ENCODE measurements at places on chromosomes 12 and 14. TPM values are rescaled to one million over a fixed set of nuclear protein-coding genes. Genes with fewer than 3 reads are reported as not detected.

DNA sequence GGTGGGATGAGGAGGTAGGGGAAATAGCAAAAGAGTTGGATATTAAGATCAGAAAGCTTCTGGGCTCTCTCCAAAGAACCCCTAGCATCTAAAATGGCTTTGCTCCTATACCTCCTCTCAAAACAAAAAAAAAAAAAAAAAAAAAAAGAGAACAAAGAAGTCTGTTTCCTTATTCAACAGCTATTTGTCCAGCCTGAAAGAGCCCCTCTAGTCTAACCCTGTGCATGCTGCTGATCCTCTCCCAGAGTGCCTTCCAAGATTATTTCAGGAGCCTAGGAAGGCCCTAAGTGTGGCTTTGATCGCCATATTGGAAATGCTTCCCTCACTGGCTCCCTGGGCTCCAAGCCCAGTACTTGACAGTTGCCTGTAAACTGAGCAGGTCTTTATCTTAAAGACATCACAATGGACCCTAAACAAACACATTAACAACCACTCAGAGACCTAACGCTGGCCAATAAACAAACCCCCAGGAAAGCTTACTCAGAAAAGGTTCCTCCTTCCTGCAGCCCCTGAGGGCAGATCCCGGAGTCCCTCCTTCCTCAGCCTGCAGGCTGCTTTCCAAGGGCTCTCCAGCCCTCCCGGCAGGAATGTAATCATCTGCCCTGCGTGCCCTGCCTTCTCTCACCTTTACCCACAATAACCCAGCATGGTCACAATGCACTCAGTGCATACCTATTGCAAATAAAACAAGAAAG, 17.4 kb upstream of the COL2A1 start:
- peak; percentile 10 for DNase-seq

DNA sequence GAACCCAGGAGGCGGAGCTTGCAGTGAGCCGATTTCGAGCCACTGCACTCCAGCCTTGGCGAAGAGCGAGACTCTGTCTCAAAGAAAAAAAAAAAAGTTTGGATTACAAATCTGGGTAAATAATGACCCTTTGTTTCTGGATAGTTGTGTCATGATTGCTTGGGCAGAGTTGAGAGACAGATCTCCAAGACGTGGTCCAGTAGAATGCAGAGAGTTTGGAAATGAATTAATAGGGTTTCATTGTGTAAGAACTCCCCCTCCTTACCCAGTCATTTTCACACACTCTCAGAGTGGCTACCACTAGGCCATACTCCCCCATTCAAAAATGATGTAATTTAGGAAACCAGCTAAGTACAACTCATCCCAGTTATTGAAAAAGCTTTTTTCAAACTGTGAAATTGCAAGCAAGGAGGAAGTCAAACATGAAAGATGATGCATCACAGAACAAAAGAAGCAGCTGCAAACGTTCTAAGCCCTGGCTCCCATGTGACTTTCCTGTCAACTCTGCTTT, 1331.9 kb downstream of the AACS start:
- DNase-seq: peak; percentile 10

DNA sequence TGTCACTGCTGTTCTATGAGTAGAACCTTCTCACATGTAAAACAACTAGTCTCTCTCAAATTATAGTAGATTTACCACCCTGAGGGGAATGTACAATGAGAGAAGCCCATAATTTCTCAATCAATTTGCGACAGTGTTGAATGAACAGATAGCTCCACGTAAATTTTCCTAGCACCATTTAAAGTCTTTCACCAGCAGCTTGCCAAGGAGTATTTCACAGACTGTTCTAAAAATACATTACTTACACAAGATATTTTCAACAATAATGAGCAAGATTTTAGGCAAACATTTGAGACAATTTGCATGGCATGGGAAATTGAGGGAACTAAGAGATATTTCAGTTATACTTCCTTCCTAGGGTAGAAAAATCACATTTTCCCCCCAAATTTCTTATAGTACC, 151.6 kb downstream of the KICS2 start:
- DNase-seq: no peak

DNA sequence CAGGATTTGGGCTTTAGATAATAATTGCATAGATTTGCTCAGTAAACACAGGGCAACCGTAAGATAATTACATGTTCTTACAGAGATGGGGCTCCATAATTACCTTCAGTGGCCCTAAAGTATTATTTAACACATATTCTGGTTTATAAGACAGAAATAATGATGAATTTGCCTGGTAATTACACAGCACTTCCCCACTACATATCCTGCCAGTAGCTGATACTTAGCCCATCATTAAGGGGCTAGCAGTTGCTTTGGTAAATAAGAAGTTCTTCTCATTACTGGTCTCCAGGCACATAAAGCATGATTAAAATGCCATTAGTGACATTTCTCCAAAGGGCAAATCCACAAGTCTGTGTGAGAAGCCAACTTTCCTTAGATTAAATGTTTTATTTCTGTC, 158.7 kb downstream of the NUAK1 start:
- DNase-seq: no peak

DNA sequence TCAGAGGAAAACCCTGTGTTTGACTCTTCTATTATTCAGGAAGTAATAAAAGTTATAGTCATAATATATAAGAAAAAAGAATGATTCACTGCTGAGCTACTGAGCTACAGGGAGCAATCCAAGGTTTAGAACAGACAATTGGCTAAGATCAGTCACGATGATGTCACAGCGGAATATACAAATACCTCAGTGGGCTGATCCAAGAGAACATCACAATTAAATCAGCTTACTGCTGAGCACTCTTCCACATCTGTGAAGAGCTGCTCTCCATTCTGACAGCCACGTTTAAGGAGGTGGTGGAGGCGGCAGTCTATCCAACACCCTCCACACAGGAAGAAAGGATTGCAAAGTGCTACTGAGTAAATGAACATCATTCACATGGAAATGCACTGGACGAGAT, 271.0 kb downstream of the APAF1 start:
- DNase-seq: no peak

Gene IFNG-AS1
- total RNA-seq: not detected

DNA sequence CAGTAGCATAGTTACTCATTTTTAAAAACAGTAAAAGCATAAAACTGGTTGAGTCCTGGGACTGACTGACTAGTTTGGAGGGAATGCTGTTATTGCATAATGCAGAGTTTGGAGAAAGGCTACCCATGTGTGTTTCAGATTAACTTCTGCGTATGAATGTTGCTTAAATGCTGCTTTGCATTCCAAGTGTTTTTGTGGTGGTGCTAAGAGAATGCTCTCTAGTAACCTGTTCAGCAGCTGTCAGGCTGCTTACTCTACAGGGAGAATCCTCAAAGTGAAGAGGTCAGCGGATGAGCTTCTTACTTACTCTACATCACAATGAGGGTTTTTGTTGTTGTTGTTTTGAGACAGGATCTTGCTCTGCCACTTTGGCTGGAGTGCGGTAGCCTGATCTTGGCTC, 4.3 kb downstream of the DLST start:
- peak; percentile 98 for DNase-seq
